CD4-positive, alpha-beta T cell treated with Interleukin-15 for 4 hours (primary cell): ENCODE measurements at places on chromosomes 2 and 18.

- no peak for DNase-seq
Observed at GRCh38 chr2:207854484-207855440, 85.1 kb upstream of the FZD5 start.

GRCh38 chr2:101736861-101737291 is 39.4 kb downstream of the MAP4K4 start:
- no peak for DNase-seq

DNA sequence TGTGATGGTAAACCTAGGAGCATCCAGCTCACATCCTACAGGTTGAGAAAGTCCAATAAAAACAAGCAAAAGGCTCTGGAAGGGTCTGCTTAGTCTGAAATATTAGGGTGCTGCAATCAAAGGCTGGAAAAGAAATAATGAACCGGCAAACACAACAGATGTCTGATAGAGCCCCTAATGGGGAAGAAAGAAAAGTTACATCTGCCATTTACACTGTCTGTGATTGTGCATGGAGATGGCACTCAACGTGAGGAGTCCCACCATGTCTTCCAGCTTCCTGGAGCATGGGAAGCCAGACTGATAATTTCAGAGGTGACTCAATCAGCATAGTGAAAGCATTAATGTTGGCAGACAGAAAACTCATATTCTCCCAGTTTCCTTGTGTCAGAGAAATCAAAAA is 307.8 kb downstream of the EPHA4 start:
- no peak for DNase-seq

DNA sequence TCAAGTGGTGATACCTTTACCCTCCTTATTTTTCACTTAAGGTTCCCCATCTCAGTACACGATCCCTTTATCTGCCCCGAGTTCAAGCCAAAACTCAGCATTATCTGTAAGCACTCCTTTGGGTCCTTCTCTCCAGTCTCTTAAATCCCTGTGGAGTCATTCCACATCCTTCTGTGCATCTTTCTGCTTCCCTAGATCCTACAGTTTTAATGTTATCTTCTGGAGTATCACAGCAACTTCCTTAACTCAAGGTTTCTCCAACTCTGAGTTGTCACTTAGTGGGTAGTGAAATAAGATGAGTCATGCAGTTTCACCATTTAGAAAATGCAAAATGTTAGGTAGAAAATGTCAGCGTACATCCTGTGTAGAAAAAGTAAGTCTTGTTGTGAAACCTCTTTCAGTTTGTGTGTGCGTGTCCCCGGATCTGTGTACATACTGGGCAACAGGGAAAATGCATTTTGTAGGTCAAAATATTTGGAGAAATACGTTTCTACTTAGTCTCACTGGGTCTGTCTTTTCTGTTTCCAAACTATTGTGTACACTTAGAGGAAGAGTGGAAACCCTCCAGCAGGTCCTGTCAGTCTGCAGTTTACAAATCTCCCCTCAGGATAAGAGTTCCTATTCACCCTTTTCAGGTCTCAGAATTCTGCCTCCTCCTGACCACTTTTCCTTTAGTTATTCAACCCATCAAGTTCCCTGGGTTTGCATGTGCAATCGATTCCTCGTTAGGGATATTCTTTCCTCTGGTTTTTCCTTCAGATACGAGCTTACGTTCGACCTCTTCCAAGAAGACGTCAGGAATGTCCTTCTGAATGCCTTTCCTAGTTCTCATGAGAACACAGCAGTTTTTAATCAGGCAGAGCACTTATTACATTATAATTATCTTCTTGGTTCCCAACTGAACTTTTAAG is 154.8 kb downstream of the TGIF1 start:
- peak; percentile 63 for DNase-seq

GRCh38 chr18:5391409-5391808 is 95.9 kb upstream of the ZBTB14 start:
- DNase-seq = no peak

DNA sequence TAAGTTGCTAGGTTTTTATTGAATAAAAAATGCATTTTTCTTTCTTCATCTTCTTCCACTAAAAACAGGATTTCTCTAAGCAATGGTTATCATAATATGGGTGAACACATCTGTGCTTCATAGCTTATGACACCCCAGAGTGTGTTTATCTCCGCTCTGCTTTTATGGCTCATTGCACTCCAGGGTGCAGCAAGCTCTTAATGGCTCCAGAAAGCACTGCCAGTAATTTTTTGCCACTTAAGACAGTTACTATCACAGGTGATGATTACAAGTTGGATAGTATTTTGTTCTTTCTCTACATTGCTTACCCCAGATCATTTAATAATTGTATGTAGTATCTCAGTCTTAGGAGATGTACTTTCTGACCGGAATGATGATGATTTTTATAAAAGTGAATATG is 239.3 kb upstream of the CDH20 start:
- DNase-seq = no peak

GRCh38 chr18:22168360-22168921 is 948 bp upstream of the GATA6 start:
- no peak for DNase-seq

GRCh38 chr2:112880091-112880531 is 30.9 kb upstream of the IL37 start:
- no peak for DNase-seq

GRCh38 chr2:200301953-200302858 is 4.3 kb upstream of the SPATS2L start:
- DNase-seq = no peak
